ENCODE measurements at places on chromosomes 1 and 21.

DNA sequence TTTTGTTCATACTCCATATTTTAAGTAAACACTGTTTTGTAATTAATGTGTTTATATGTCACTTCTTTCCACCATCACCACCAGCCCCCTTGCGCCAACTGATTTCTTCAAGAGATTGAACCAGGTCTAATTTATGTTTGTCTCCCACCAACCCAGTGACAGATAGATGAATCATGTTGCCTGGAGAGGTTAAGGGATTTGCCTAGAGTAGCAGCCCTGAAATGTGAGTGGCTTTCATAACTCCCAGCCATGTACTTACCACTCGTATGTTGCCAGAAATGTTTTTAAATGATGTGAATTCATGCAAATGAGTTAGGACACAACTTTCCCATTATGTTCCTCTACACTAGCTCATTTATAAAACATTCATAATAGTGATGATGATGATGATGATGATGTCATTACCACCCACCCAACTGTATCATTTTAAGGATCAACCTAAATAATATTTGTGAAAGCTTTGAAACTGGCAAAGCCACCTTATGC is 86.9 kb downstream of the LRRC8D start:
- DNase-seq = peak; percentile 6

DNA sequence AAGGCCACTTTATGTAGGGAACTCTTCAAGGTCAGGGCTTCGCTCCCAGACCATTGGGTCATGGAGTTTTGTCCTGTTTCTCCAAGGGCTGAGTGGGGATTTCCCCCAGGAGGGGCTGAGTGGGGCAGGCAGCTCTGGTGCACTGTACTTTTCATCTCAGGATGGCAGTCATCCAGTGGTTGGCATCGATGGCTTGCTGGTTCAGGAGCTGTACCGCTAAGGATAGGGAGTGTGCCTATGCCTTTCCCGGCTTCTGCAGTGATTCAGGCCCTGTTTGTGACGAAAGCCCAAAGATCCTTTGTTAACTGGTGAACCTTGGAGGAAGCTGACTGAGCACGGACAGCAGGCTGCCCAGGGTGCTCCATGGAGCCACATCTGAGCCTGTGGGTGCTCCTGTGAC is 100.1 kb upstream of the GADD45A start:
- no peak for DNase-seq

GRCh38 chr1:180751921-180752320 is 120.1 kb downstream of the XPR1 start:
- DNase-seq = no peak

- DNase-seq = no peak
Observed at GRCh38 chr1:6099787-6100765, 54.4 kb downstream of the KCNAB2 start.

DNA sequence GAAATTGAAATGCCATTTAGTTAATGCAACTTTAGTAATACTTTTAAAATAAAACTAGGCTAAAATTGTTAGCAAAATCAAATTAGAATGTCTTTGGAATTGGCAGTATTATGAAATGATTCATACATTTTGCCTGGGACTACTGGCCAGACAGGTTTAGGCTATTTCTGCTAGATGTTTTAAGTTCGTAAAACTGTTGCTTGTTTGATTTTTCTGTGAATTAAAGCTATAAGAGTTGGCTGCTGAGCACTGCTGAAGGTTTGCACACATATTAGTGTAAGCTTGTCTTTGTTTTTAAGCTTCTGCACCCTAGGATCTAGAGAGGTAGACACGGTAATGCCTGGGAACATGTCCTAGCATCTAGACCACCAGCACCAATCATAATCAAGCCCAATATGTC is 1094.6 kb upstream of the ADGRL4 start:
- no peak for DNase-seq

DNA sequence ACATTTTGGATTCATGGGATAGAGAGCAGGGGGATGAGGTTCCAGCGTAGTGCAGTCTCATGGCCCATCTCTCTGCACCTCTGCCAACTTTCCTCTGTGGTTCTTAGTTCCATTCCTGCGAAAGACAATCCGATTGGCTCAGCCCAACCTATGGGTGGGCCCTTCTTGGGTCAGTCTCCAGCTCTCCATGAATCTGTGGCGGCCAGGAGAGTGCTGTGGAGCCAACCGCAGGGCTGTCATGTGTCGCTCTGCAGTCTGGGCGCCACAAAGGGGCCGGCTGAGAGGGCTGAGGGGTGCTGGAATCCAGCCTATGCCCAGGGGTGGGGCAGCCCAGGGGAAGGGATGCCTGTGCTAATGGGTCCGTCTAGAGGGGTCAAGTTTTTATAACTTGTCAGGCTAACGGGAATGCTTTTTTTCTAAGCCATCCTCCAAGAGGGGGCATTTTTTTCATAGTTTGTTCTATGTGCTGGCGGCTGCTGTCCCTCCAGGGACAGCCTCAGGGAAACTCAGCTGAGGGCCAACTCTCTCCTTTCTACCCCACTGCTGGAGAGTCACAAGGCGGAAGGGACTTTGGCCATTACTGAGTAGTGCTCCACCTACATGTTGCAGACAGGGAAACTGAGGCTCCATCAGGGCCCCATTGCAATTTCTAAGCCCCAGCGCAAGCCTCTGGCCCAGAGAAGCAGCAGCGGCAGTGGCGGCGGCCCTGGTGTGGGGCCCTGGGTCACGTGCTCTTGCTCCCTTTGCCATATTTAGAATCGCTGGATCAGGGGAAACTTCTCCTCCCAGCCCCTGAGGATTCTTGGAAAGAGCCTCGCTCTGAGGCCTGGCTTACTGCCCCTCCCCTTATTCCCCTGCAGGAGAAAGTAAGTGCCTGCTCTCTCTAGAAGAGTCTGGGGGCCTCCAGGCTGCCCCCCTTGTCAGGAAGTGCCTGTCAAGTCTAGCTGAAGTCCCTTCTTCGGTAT is 23.4 kb downstream of the KCNQ4 start:
- no peak for DNase-seq

DNA sequence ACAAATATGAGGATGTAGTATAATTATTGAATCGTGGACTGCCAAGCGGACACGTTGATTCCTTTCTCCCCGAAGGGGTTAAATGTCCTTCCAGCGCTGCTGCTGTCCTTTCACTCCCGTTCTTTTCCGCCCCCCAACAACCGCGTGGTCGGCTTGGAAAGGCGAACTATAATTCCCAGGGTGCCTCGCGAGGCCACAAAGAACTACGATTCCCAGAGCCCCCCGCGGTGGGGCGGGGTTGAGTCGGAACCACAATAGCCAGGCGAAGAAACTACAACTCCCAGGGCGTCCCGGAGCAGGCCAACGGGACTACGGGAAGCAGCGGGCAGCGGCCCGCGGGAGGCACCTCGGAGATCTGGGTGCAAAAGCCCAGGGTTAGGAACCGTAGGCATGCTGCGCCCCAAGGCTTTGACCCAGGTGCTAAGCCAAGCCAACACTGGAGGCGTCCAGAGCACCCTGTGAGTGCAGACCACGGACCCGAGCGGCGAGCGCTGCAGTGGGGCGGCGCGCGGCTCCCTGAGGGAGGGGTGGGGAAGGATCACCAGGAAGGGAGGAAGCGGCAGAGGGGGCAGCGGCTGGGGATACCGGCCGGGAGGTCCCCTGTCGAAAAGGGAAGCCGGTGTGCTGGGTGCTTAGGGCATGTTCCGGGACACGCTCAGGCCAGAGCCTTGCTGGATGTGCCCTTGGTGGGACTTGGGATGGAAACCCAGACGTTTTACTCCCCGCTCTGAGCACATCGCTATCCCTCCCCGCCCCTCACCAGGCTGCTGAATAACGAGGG is at the start of gene LAMTOR2:
Gene LAMTOR2, plus strand, starts transcription at position 283 of the 781 bp plus-strand sequence. Its CDS starts 108 bp downstream, at position 391.
- DNase-seq = peak; percentile 96

GRCh38 chr1:110774398-110774797 is 98.5 kb upstream of the CD53 start:
- DNase-seq = no peak

- DNase-seq = no peak
Observed at GRCh38 chr1:101364370-101365120, 127.7 kb downstream of the S1PR1 start.

GRCh38 chr21:32256873-32257620 is 21.8 kb downstream of the MIS18A start:
- DNase-seq = no peak

GRCh38 chr1:180548686-180549317 is 10.0 kb upstream of the OVAAL start:
- no peak for DNase-seq

DNA sequence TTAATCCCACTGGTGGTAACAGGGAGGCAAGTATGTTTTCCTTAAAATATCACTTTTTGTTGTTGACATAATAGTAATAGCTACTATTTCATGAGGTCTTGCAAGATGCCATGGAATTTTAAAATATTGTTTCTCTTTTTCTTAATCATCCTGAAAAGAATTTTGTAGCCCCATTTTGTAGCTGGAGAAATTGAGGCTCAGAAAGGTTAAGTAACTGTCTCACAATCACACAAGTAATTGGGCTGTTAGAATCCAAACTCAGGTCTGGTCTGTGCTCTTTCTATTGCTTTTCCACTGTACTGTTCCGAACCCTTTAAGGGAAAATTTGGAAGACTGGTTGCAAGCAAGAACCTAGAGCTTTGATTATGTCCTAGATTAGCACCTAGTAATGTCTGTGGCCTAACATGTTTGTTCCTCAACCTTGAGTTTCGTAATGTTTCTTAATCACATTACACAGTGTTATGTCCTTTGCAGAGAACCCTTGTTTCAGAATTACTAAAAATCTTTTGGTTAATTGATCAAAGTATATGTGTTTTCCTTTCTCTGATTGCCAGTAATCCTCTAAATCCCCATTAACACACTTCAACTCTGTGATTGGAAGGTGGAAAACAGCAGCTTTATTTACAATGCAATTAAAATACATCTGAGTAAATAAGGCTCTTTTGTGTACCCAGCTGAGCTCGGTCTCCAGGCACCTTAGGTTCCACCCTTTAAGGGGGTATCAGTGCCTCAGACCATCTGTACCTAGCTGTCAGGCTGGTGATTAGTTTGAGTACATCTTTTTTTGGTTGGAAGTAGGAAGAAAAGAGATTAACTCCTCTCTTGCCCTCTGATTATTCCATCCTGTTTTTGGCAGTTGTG is 10.4 kb downstream of the LRRC42 start:
- DNase-seq = no peak

- no peak for DNase-seq
Observed at GRCh38 chr1:214466403-214467077, 84.9 kb downstream of the PTPN14 start.

DNA sequence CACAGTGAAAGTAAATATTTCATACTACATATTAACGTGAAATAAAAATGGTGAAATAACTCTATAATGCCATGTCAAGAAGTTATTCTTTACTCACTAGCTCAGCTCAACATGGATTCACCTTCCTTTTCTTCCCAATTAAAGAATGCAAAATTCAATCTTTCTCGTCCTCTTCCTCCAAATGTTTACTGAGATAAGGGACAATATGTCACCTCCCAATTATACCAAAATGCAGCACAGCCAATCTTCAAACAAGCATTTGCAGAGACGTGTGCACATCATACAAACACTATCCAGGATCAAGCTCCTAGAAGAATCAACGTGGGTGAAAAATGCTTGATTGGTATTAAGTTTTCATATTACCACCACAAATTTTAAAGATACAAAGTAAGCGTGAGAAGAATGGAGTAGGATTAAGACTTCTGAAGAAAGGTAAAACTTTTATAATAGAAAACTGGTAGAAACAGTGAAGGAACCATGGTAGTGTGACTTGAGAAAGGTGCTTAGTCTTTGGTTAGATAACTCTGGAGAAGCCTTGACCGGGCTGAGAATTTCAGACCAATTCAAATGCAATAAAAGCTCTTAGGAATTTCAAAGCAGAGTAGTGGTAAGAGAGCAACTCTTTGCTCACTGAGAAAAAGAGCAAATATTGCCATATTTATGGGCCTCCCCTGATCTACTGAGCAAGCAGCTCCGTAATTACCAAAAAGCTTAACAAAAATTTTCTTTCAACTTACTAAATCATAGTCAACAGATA is 7.2 kb downstream of the PTP4A2 start:
- DNase-seq = no peak

- DNase-seq = no peak
Observed at GRCh38 chr1:63784489-63785390, 10.9 kb downstream of the ROR1 start.

- DNase-seq = no peak
Observed at GRCh38 chr1:227317523-227318015, 723 bp downstream of the CDC42BPA start.

- no peak for DNase-seq
Observed at GRCh38 chr1:202565890-202566602, 144.2 kb downstream of the SYT2 start.

GRCh38 chr1:241299347-241299746 is 57.7 kb downstream of the RGS7 start:
- no peak for DNase-seq

- no peak for DNase-seq
Observed at GRCh38 chr1:172229942-172230341, 190.5 kb upstream of the C1orf105 start.

DNA sequence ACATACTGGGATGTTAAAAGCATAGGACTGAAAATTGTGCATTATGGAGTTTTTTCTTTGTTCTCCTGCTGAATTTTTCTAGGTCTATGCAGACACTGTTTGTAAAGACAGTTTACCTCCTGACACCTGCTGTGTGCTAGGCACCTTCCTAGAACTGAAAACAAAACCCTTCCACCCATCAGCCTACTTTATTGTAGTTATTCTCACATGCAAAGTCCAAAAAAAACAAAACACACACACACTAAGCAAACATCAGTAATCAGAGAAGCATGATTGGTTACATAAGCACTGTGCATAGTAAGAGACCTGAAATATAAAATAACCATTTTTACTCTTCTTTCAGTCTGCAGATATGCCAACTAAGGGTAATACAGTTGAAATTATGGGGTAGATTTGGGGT is 195.1 kb downstream of the CRB1 start:
- DNase-seq = no peak

DNA sequence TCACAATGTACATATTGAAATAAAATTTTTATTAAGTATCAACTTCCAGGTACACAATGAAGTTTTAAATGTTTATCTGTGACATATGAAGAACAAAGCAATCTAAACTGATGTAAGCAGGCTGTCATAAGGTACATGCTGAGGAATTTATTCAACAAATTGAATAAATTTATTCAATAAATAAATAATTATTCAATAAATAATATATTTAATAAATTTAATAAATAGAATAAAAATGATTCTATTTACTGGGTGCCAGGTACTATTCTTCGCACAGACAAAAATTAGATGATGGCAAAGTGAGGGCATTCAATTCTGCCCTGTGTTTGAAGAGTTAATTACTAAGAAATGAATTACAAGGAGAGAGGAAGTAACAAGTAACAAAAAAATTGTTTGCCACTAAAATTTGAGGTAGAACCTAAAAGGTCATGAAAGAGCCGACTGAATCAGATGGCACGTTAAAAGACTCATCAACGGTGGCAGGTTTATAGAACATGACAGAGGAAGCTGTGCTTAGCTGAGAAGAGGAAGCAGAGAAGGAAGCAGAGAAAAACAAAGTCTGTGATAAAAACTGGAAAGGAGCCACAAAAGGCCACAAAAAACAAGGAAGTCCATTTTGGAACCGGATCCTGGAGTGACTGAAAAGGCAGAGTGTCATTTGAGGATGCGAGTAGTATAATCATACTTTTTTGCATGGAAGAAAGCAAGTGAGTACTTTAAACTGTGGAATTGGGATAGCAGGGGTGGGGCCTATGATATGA is 2.2 kb upstream of the USP24 start:
- no peak for DNase-seq
